ENCODE measurements at places on chromosomes 2 and 18.

DNA sequence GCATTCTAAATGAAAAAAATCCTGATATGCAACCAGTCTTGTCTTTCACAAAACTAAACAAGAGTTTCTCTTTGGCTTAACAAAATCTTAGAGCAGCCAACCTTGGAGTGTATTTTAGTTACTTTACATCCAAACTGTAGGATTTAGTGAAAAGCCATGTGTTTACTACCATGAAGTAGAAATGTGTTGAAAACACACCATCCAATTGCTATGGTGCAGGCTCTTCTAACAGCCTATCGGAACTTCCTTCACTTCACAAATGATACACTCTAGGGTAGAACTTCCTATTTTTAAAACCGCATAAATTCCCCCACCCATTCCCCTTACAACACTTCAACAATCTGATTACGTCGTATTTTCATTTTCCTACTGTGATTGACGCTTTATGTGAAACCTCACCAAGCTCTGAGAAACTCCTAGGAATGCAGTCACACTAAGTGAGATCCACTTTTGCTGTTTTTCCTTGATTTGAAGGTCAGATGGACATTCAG, 74.4 kb upstream of the MAP4K4 start:
- no peak for DNase-seq

DNA sequence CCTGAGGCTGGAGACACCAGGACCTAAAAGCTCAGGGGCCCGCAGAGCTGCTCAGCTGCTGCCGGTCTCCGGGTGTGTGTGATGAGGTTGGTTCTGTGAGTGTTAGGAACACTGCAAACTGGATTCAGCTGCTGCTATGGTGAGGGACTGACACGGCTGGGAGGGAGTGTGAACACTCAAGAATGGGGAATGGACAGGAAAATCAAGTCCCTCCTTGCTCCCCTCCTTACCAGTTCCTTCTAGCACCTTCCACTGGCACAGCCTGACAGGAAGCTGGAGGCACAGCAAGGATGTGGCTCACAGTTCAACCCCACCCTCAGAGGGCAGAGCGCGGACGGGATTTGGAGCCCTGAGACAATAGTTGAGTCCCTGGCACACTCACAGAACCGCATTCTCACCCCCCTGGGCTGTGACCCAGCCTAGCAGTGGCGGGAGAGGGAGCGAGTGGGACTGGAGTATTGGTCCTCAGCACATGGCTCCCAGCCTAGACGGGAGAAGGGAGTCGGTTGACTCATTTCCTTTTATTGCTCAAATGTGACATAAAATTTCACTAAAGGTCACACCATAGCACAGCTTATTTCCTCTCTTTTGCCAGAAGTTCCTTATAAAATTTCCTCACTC, 42.5 kb downstream of the LRRC30 start:
- DNase-seq = peak; percentile 80

- no peak for DNase-seq
Observed at GRCh38 chr2:23658466-23658942, 268.4 kb downstream of the ATAD2B start.

- no peak for DNase-seq
Observed at GRCh38 chr18:6200204-6200774, 214.4 kb downstream of the L3MBTL4 start.

DNA sequence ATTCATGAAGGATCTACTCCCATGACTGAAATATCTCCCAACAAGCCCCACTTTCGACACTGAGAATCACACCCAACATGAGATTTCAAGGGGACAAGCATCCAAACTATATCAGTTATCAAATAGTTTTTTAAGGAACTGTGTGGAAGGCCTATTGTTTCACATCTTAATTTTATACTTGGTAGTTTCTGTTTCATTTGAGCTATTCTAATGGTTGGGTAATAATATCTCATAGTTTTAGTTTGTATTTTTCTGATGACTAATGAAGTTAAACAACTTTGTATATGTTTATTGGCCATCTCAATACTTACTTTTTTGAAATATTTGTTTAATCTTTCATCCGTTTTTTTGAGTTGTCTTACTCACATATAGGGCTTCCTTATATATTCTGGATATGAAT, 135.0 kb downstream of the SCG2 start:
- DNase-seq = no peak

DNA sequence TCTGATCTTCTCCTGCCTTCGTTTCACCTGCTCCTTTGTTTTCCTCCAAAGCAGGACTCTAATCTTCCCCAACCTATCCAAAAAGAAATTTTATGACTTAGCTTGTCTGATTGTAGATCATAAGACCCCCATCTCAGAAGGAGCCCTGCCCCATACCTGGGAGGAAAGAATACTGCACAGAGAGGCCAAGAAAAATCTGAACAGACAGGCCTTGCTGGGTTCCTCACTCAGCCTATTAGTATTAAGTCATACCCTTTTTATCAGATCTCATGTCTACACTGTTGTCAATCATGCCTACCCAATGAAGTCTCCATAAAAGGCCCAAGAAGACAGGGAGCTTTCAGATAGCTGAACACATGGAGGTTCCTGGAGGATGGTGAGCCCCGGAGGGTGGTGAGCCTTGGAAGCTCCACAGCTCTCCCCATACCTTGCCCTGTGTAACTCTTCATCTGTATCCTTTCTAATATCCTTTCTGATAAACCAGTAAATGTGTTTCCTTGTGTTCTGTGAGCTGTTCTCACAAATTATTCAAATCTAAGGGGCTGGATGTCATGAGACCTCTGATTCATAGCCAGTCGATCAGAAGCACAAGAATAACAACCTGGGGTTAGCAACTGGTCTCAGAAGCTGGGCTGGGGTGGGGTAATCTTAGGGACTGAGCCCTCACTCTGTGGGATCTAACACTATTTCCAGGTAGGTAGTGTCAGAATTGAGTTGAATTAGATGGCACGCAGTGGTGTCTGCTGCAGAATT, 108.8 kb downstream of the SPOPL start:
- DNase-seq = no peak

DNA sequence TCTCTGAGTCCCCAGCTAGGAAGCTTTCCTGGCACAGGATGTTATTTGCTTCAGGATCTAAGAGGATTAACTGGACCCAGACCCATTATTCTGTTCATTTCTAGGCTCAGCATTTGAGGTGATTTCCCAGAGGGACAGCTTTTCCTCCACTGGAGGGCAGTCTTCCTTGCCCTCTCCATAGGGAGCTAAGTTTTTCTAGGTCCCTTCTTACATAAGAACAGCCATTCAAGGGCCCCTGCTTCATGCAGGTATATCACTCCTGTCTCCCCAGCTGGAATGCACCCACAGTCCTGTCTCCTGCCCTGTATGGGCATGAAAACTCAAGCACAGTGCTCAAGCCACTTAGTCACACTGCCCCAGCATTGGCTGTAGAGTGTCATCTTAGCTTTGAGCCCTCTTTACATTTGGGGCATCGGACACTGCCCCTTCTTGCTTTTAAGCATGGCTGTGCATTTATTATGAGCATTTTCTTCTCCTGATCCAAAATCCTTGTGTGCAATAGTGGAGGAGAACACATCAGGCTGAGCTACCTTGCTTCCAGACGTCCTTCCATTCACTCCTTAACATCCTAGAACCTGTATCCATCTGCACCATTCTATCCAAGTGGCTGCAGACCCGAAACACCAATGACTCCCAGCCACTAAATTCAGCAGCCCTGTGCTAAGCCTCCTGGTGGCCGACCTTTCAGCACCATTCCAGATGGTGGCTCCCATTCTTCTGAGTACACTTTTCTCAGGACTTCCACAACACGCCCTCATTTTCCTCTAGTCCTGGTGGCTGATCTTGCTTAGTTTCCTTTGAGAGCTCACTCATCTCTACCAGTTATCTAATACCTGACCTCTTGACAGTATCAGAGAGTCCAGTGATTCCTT, 80.0 kb downstream of the COPS8 start:
- DNase-seq = peak; percentile 63

DNA sequence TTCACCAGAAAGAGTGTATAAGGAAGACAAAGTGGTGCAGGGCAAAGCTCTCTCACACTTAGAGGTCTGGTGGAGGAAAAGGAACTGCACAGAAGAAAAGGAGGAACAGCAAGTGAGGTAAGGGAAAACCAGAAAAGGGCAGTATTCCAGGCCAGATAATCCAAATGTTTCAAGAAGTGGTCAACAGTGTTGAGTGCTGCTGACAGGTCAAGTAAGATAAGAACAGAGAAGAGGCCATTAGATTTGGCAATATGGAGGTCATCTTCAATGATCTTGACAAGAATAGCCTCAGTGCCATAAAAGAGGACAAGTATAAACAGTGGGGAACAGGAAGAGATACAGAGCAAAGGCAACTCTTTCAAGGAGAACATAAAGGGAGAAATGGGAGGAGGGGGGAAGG, 15.0 kb downstream of the ADD2 start:
- DNase-seq = no peak

GRCh38 chr2:132538331-132538855, 121.8 kb downstream of the GPR39 start:
- no peak for DNase-seq
